Kidney (tissue), 22 donors: ENCODE measurements at places on chromosomes 11 and 22. TPM values are rescaled to one million over a fixed set of nuclear protein-coding genes. Genes with fewer than 3 reads are reported as not detected.

GRCh38 chr11:2645779-2646118 is 54.0 kb downstream of the KCNQ1OT1 start:
- DNase-seq: no peak

ISX gene
- polyA plus RNA-seq: not detected

GRCh38 chr11:102144357-102145355 is 34.4 kb downstream of the YAP1 start:
- no peak for DNase-seq

- DNase-seq: no peak
Observed at GRCh38 chr22:30969532-30970355, 679 bp downstream of the TUG1 start.

- DNase-seq: no peak
Observed at GRCh38 chr11:61406067-61406466, 13.7 kb downstream of the TMEM216 start.

GRCh38 chr11:106913141-106913540 is 105.1 kb downstream of the GUCY1A2 start:
- no peak for DNase-seq

DNA sequence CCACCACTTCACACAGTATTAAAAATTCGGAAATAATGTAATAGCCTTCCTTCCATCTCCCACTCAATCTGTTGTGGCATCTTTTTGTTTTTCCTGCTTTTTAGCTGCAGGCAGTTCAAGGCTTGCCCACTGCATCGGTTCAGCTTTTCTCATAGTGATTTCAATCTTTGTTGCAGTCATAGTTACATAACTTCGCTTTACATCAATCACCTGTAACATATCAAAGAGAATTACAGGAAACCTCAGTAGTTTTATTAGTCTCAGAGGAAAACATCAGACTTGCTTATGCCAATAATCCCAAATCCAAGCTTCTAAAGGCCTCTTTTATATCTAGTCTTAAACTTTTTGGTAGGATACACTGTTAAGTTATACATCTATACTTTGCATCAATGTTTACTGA is 20.5 kb downstream of the CHORDC1 start:
- no peak for DNase-seq

SERPIND1 gene
- polyA plus RNA-seq: not detected

GRCh38 chr22:40911772-40912171 is 39.4 kb upstream of the RBX1 start:
- DNase-seq: no peak

- no peak for DNase-seq
Observed at GRCh38 chr22:46293577-46294260, 3.0 kb upstream of the GTSE1 start.

NFAM1 gene
- 0.60 TPM for polyA plus RNA-seq

ROBO4 gene
- 12.8 TPM for polyA plus RNA-seq

DNA sequence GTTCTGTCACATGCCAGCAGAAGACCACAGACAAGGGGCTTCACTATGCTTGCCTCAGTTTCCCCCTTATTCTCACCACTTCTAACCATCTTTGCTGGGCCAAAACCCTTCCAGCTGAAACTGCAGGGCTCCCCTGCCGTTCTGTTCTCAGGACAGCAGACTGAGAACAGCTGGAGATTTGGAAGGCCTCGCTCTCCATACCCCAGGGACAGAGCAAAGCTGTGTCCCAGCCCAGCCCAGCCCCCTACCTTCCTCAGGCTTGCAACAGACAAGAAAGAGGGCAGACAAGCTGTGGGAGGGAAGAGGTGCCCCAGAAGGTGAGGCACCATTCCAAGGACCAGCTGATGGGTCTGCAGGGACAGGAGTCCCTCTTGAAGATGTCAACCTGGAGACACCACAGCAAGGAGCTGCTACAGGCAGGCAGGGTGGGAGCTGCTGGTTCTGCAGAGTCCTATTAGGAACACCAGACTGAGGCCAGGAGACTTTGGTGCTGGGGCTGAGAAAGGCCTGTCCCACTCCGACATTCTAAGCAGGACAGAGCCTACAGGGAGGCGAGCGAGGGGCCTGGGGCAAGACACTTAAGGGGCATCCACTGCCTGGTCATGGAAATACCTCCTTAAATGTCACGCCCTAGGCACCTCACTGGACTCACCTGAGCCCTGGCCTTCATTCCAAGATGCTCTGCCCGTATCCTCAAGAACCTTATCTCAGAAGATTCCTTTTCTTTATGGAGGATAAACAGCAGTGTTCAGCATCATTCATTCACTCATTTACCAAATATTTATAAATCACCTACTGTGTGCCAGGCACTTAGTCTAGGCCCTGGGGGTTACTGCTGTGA is 6.9 kb downstream of the SCN2B start:
- DNase-seq: no peak

DNA sequence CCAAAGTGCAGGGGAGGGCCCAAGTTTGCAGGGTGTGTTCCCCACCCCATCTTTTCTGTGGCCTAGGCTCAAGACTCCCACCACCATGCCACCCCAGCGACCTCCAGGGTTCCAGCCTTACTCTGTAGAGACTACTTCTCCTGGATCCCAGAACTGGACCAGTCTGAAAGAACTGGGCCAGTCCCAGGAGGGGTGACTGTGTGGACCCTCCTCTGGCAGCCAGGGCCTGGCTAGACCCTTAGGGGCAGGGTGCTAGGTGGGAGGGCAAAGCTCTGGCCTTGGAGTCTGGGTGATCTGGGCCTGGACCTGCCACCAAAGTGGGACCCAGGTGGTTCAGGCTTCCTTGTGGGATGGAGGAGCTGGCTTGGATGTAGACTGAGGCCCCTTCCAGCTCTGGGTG is 41.8 kb upstream of the ACCSL start:
- DNase-seq: no peak

DNA sequence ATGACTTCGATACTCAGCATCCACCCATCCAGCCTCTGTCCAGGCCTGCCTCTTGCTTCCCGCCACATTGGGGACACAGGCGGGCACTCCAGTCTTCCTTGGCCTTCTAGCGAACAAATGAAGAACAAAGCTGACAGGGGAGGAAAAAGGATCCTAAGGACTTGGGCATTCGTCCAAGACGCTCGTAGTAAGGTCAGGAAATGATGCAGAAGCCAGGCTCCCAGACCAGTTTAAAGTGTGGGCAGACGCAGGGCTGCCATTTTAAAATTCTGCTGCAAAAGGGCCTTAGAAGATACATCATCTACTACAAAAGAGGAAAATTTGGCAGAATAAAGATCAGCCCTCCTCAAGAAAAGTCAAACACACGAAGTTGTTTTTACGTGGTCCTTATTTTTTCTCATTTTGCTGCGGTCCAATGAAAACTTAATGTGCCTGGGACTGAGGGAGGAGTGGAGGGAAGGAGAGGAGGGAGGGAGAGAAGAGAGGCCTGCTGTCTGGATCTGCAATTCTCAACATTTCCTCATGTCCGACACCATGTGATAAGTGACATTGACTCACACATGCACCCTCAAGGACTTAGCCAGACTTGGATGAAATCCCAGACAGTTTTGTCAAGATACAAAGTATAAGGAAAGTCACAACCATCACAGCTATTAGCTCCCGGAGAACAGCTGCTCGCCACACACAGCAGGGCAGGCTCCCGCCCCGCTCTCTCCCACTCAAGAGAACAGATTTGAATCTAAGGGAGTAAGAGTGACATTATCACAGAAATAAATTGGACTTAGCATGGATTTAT is 5.7 kb downstream of the DNAL4 start:
- peak; percentile 94 for DNase-seq

DNA sequence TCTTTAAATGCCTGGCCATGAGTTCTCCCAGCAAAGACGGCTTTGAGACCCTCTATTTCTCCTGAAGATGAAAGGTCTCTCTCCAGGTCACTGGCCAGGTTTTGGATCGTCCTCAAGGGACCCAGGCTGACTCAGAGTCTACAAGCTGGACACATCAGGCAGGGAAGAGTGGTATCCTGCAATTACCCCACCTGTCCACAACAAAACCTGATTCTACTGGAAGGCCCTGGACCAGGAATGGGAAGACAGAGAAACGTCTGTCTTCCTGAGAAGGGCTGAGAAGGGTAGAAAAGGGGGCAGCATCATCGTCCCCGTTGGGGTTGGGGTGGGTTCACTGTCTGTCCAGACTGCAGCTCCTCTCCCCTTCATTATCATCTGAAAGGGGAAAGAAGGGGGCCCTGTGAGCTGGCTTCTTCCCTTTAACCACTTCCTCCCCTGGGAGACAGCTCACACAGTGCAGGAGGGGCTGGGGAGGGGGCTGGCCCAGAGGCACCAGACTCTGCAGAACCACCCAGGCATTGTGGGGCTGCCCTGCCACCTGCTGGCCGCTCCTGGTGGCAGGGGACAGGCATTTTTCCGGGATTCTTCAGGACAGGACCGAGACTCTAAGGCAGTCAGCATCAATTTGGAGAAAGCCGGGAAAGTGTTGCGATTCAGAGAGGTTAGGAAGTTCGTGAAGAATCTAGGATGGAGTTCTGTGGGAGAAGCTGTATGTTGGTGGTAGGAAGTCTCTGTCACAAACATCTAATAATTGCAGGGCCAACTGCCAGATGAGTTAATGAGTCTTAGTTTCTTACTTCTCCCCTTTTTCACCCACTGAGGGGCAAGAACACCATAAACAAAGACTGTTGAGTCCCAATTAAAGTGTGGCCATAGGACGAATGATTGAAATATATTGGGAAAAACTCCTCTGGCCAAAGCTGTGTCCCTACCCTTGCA is 57.6 kb downstream of the SYN3 start:
- peak; percentile 83 for DNase-seq

MDK gene
- polyA plus RNA-seq: 26.3 TPM

DNA sequence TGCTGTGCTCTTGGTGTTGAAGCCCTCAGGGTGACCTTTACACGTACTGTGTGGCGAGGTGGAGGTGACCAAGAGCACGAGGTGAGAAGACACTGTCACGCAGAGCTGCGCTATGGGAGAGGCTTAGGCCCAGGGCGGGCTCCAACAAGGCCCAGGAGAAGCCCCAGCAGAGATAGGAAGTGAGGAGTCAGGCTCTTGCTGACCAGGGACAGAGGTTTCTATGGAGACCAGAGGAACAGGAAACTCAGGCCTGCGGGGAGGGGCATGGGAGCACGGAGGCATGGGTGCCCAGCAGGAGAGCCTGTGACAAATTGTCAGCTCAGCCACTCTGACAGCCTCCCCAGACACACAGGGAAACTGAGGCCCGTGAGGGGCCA is 15.8 kb downstream of the DGKZ start:
- DNase-seq: peak; percentile 88

DNA sequence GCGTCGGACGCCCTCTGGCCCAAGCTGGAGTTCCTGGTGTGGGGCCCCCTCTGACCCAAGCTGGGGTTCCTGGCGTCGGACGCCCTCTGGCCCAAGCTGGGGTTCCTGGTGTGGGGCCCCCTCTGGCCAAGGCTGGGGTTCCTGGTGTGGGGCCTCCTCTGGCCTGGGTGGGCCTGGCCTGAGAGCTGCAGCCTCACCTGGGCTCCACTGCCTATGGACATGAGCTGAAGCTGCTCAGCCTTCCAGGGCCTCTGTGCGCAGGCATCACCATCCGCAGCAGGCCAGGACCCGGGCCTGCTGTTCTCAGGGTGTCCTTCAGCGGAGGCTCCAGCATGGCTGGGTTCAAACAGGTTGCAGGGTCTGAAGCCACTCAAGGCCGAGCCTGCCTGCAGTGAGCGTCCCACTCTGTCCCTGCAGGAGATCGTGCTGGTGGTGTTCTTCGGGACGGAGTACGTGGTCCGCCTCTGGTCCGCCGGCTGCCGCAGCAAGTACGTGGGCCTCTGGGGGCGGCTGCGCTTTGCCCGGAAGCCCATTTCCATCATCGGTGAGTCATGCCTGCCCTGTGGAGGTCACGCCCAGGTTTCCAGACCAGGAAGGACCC is 125.5 kb downstream of the KCNQ1 start:
- DNase-seq: no peak

GRCh38 chr11:111602865-111603610 is 789 bp downstream of the SIK2 start:
- DNase-seq: no peak

DNA sequence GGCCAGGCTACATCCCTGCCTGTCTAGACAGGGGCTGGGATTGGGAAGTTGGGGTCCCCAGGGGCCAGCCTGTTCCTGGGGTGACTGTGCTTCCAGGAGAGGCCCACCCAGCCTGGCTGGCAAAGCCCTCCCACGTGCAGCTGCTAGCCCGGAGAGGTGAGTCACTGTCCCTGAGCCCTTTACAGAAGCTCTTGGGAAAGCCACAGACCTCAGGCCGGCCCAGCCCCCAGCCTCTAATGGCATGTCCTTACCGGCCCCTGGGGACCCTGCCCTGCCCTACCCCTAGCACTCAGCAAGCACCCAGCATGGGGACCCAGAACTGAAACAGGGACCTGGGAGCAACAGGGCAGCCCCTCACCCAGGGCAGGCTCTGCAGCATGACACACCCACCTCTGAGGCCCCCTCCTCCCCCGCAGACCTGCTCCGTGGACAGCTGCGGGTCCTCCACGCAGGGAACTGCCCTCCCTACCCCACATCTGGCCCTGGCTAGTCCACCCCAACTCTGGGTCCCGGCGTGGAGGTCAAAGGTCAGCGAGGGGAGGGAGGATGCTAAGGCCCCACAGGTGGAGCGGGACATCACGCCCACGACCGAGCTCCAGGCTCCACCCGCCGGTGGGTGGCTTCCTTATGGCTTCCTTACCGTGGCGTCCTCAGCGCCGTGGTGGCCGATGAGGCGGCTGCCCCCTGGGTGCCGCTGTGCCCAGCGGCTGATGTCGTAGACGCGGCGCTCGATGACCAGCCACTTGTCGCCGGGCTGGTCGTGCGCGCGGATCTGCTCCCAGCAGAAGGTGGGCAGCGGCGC is 615 bp downstream of the FADS3 start:
- peak; percentile 48 for DNase-seq

- DNase-seq: no peak
Observed at GRCh38 chr11:69367211-69367964, 73.4 kb downstream of the MYEOV start.
